ENCODE measurements at places on chromosomes 4 and X.

GRCh38 chrX:71178908-71179307, 34.3 kb downstream of the NLGN3 start:
- no peak for DNase-seq

GRCh38 chr4:109410776-109411175, 22.8 kb upstream of the SEC24B start:
- DNase-seq = no peak

GRCh38 chr4:5544762-5545161, 163.6 kb downstream of the EVC2 start:
- no peak for DNase-seq

DNA sequence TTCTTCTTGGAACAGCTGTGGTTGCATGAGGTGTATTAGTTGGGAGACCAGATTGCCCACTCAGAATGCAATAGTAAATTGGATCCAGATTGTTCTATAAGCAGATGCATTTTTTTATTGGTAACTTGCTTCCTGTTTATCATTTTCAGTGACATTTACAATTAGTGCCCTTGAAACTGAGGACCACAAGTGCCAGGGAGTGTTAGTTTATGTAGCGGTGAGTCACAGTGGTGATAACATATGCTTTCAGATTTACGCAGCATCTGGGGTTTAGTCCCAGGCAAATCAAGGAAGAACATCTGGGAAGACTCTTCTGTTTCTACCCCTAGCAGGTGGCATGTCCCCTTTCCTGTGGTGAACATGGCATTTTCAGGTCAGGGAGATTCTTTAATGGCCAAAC, 24.1 kb downstream of the FRMPD4 start:
- no peak for DNase-seq

GRCh38 chr4:76156635-76157034, 8.4 kb upstream of the NUP54 start:
- no peak for DNase-seq

GRCh38 chrX:42524379-42524778, 253.6 kb downstream of the PPP1R2C start:
- no peak for DNase-seq

DNA sequence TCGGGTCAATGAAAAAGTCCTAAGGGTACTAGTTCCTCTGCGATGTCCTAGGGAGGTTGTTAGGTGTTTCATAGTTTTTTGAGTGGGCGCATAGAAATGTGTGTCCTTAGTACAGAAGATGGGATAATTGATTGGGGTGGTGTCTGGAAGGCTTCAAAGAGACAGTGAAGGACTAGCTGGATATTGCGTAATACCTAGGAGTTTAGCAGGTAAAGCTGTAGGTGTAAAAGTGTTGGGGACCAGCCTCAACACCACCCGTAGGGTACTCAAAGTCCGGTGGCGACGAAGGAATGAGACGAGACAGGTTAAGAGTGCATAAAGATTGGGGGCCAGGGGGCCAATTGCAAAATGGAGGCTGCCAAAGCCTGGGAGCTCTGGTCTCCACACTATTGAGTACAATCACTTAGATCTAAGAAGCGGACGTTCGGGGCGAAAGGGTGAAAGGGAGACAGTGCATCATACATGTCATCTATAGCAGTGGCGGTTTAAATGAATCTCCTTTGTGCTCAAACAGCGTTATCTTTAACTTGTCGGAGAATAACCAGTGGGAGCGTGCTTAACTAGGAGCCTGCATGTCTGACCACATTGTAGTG, 1.0 kb downstream of the TRMT44 start:
- DNase-seq = no peak

- no peak for DNase-seq
Measured at GRCh38 chr4:154064244-154064643, 275.4 kb upstream of the SFRP2 start.

DNA sequence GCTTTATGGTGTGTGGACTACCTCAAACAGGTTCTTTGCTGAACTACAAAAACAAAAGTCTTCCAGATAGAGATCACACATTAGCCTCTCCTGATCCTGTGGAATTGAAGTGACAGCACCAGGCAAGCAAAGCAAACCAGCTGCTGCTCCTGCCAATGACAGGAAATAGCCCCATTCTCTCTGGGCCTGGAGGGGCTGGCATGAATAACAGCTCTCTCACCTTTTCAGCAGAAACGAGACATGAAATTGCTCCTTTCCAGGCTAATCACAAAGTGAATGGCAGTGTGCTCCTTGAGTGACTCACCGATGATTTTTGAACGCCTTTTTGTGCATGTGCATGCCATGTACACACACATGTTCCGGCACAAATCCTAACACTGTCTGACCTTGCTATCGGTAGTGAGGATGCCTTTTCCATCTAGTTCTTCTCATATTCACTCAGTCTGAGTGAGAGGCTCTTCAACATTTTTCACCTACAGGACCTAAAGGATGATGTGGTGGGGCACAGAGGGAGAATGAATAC, 24.4 kb downstream of the MFAP3L start:
- DNase-seq = no peak

GRCh38 chr4:52861879-52862616, at the start of gene RASL11B:
RASL11B (plus strand) TSS chr4:52862317; CDS start chr4:52862508, 191 bp downstream.
- DNase-seq = peak; percentile 59

DNA sequence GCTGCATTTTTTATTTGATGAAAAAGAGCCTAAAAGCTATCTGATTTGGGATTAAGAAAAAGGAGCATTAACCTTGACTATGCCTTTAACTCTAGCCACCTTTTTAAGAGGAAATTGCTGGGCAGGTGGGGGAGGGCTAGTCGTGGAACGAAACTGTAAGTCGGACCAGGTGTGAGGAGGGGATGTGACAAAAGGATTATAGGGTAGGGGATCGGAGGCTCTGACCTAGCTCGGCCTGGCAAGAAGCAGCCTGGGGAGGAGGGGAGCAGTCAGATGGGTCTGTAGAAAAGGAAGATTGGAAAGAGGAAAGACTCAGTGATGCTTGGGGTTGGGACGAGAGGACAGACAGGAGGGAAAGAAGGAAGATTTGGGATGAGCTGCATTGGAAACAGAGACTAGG, 21.1 kb upstream of the SPCS3 start:
- no peak for DNase-seq

DNA sequence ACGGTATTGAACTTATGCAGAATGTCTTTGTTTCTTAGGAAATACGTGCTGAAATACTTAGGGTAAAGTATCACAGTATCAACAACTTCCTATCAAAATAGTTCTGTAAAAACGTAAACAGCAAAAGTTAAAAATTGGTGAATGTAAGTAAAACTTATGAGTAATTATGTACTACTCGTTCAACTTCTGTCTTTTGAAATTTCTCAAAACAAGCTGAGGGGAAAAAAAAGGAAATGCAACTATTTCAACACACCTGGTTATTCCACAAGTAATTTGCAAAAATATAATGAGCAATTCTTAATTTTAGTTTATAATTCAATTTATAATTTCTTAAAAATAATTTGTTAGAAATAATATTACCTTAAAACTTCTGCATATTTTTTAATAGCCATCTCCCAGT, 8.3 kb downstream of the PPID start:
- DNase-seq = no peak
